ENCODE measurements at places on chromosomes 2 and 18.
A peak's percentile ranks its signal among the peaks of the same experiment; 100 is the strongest.

DNA sequence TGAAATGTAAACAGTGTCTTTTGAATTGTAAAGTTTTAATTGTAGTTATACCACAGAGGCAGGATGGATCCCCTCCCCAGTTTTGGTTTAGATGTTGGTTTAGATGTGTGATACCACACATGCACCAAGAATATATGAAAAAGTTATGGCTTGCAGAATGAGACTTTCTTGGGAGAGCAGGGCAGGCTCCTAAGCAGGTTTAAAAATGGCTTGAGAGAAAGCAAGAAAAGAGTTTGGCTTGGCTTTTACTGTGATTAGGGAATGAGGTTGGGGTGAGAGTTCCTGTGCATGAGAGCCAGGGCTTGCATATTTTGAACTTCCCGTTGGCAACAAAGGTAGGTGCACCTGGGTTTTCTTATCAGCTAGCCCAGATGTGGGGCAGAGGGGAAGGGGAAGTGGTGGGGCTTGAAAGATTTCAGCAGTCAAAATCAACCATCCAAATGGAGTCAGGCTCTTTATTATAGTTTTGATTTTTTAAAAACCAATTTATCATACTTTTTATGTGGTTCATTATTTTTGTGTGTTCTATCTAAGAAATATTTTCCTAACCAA, 246.9 kb downstream of the MTX2 start:
- no peak for DNase-seq

DNA sequence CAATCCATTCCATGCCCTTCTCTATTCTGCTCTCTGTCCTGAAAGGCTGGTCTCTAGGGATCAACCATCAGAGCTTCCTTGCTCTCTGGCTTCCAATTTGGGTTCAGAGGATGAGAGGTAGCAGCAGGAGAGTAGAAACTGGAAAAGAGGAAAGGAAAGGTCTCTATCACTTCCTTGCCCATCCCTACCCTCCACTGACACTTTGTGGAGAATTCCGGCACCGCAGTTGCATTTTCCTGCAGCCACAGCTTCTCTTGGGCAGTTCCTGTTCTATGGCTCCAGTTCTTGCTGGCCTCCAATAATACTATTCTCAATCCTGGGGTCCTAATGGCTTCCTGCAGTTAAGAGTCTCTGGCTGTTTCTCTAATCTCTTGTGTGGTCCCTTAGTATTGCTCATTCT, 13.3 kb upstream of the IMPACT start:
- no peak for DNase-seq

- DNase-seq = peak; percentile 54
Observed at GRCh38 chr18:32271672-32272208, 81.9 kb downstream of the MEP1B start.

DNA sequence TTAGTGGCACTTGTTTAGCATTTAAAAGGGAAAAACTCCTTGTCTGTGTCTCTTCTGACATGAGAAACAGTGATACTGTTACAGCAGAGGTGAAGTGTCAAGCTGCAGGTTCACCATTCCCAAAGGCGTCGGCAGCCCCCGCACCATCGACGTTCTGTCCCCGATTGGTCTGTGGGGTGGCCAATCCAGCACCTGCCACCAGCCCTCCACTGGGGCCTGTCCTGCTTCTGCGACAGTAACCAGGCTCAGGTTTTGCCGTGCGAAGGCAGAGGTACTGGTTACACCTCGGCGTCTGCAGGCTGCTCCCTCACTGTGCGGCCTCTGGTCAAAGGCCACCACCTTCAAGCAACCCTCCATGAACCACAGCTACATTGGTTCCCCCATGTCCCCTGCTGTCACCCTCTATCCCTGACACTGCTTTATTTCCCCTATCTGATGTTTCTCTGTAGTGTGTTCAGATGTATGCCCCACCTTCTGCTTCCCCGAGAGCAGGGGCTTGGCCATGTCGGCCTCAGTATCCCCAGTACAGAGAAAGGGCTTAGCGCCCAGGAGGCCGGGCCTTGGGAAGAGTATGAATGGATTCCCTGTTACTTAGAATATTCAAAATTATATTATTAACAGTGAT, 8.6 kb upstream of the ESPNL start:
- DNase-seq = no peak

DNA sequence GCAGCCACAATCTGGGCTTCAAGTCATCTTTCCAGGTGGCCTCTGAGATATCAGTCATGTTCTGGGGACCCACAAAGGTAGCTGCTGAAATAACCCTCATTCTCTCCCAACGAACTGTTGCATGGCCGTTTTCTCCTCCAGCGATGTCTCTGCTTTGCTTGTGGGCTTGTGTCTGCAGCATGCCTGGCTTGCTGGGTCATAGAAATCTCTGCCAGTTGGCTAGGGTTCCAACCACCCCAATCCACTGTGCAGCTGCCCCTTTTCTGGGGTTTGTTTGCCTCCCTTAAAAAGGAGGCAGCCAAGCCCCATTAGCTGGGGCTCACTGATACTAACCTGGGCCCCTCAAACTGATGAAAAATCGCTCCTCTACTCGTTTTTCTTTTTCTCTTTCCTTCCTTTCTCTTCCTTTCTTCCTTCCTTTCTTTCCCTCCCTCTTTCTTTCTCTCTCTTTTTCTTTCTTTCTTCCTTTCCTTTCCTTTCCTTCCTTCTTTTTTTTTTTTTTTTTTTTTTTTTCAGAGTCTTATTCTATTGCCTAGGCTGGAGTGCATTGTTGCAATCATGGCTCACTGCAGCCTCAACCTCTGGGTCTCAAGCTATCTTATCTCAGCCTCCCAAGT, 680.0 kb downstream of the EPHA4 start:
- DNase-seq = no peak

GRCh38 chr2:215479536-215480240, 43.8 kb upstream of the FN1 start:
- no peak for DNase-seq

- DNase-seq = peak; percentile 45
Observed at GRCh38 chr2:64488050-64488974, 34.4 kb downstream of the LGALSL start.

GRCh38 chr2:37414470-37414949, 70.1 kb downstream of the QPCT start:
- peak; percentile 80 for DNase-seq

DNA sequence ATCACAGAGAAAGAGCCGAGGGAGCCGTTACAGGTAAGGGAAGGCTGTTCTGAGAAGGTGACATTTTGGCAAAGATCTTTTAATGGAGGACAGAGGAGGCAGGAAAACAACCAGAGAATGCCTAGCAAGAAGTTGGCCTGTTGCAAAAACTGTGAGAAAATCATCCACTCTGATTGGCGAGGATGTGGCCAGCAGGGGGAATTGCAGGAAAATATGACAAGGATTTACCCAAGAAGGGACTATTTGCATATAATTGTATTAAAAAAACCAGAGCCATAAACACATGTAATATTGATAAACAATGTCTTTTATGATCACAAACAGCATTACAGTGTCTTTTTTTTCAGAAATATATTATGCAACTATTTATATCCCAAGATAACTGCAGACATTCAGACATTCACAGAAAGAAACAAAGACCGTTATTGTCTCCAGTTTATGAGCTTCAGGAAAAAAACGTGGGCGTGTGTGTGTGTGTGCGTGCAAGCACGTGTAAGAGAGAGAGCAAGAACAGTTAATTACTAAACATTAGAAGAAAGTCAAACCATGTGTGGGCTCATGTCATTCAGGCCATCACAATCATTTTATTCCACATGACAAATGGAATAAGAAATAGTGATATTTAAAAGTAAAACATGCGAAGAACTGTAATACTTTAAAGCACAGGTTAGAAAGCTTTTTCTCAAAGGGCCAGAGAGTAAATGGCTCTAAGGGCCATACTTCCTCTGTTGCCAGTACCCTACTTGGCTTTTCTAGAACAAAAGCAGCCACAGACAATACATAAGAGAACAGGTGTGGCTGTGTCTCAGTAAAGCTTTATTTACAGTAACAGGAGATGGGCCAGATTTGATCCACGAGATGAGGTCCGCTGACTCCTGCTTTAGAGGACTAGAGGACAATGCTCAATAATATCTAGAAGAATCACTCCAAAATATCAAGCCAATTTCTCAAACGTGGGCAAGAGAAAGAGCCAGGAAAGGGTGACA, 324.1 kb downstream of the DLGAP1 start:
- DNase-seq = no peak

DNA sequence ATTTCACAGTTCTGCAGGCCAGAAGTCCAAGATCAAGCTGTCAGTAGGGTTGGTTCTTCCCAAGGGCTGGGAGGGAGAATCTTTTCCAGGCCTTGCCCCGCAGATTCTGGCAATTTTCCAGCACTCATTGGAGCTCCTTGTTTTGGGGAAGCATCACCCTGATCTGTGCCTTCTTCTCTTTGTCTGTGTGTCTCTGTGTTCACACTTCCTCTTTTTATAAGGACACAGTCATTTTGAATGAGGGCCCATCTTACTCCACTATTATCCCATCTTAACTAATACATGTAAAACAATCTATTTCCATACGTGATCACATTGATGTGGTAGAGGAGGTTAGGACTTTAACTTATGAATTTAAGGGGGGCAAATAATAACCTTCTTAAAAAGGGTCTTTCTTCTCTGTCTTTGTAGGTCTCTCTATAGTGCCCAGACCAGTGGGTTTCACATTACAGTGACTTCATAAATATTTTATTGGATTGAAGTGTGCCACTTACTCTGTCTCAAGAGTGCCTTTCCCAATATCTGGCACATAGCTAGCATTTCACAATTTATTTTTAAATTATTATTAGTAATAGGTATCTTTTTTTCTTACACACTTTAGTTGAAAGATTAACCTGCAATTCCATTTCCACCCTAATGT, 68.9 kb upstream of the CBLN2 start:
- no peak for DNase-seq

GRCh38 chr2:96485751-96486651, 19.2 kb downstream of the NEURL3 start:
- peak; percentile 84 for DNase-seq

GRCh38 chr2:119553687-119554344, 9.6 kb downstream of the CFAP221 start:
- DNase-seq = no peak

DNA sequence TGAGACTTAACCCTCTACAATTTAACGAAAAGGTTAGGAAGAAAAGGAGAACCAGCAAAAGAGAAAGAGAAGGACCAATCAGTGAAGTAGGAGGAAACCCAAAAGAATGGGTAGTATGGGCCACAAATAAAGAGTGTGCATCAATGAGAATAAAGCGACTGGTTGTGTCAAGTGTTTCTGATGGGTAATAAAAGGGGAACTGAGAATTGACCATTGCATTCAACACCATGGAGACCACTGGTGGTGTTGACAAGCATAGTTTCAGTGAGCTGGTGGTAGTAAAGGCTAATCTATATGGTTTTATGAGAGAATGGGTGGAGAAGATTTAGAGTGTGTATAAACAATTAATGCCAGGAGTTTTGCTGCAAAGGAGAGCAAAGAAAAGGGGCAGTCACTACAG, 75.4 kb downstream of the CSRNP3 start:
- no peak for DNase-seq

DNA sequence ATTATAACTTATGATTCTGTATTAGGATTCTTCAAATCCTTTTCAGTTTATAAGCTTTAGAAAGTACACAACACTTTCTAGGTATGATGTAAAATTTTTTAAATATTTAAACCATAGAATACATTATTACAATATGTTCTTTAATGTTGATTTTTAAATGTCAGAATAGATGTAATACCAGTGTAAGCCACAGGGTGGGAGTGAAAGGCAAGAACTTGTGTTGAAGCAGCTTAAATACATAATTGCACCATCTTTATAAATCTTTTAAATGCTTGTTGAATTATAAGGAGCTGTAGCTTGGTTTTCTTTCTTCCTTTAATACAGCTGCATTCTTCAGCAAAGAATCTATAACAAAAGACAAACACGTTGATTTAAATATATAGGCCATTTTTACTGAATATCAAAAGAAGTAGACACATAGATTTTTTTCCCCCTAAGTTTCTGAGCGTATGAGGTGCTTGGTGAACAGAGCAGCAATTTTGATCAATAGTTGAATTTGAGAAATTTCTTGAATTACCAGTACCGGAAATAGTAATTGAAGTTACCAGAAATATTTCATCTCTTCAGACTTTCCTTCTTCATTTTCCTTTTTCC, 63.0 kb downstream of the TANK start:
- DNase-seq = peak; percentile 66

DNA sequence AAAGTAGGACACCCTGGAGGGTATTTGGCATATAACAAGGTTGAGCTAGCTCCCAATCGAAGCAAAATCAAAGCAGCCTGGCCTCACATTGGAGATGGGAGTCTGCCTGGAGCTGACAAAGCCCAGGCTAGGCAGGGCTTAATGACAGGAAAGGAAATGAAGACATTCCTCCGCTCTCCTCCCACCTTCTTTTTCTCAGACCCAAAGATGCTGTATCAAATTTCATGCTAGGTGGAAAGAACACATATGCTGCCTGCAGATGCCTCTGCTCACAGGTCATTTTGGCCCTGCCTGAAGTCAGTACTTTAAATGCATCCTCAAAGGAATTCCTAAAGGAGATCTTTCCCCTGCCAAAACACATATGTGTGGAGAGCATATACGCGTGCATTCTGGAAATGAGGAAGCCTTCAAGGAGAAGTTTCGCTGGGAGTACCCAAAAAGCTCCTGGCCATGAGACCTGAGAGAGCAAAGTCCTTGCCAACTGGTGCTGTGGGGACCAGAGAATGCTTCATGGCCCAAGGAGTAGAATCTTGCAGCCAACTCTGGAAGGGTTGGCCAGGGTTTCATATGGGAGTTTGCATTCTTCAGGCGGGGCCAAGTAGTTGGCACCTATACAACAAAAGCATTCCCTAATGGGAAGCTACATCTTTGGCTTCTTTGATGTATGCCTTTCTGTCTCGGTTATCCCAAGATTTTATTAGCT, 88.0 kb downstream of the AQP4 start:
- peak; percentile 33 for DNase-seq

GRCh38 chr2:7867867-7868266, 814.0 kb upstream of the ID2 start:
- DNase-seq = no peak

DNA sequence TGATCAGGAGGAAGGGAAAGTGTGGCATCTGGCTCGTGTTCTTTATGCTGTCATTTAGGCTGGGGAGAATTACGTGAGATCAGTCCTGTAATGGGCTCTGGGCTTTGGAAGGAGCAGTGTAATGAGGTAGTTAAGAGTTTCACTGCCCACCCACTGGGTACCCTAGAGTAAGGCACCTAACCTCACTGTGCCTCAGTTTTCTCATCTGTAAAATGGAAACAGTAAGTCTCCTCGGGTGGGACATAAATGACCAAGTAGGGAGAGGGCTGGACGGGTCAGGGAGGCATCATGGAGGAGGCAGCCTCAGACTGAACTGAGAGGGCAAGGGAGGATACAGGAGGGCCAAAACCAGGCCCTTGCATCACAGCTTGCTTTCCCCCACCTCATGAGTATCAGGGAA, 97.3 kb upstream of the MCFD2 start:
- no peak for DNase-seq

Data from astrocyte of the spinal cord (primary cell).